8988T (cell line): ENCODE measurements at places on chromosomes 6 and 20.

- no peak for DNase-seq
Measured at GRCh38 chr6:159056003-159056402, 11.2 kb upstream of the TAGAP start.

- no peak for DNase-seq
Measured at GRCh38 chr6:132490024-132490423, 22.9 kb downstream of the STX7 start.

GRCh38 chr6:24504649-24505586 lies 10.1 kb downstream of the ALDH5A1 start:
- no peak for DNase-seq

- DNase-seq, result no peak
Measured at GRCh38 chr6:146357578-146358430, 185.8 kb upstream of the RAB32 start.

GRCh38 chr6:87366072-87366827 lies 21.6 kb downstream of the C6orf163 start:
- no peak for DNase-seq

DNA sequence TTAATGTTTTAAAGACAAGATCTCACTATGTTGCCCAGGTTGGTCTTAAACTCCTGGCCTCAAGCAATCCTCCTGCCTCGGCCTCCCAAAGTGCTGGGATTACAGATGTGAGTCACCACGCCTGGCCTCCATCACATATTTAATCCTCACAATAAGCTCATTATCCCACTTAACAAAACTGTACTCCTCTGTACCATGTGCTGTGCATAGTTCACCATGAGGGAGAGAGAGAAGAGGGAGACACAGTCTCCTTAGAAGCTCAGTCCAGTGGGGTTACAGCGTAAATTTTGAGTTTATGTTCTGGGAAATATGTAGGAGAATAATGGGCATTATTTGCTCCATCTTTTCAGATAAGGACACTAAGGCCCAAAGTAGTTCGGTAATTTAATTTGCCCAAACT lies 7.9 kb upstream of the CPNE5 start:
- DNase-seq, result no peak

DNA sequence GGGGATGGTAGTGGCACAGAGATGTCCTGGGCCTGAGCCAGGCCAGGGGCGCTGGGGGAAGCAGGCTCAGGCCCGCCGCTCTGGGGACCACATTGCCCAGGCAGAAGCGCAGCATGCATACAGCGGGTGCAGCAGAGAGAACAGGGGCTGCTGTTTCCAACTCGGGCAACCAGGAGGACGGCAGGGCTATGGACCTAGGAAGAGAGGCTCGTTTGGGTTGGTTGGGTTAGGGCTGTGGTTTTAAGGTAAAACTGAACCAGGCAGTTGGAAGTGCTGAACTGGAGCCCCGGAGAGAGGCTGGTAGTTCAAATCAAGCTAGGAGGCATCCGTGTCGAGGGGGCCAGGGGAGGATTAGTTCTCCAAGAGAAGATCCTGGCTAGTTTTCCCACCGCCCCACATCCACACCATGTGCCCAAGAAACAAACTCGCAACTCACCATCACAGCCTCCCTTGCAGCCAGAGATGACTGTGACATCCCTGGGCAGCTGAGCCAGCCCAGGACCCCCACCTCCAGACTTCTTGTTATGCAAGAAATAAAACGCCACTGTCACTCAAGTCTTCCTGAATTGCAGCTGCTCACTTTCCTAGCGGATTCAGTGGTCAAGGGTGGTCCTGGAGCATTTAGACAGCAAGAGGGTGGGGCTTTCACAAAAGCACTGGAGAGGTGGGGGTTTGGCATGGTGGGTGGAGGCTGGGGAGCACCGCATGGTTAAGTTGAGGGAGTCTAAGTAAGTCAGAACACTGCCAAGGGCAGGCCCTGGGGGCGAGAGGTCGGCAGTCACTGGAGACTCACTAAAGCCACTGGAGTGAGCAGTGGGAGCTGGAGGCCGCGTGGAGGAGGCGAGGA lies 161.2 kb downstream of the GRM4 start:
- no peak for DNase-seq
